ENCODE measurements at places on chromosomes 1 and 21. TPM values are rescaled to one million over a fixed set of nuclear protein-coding genes. Genes with fewer than 3 reads are reported as not detected.

FAM177B gene
- total RNA-seq = not detected

DNA sequence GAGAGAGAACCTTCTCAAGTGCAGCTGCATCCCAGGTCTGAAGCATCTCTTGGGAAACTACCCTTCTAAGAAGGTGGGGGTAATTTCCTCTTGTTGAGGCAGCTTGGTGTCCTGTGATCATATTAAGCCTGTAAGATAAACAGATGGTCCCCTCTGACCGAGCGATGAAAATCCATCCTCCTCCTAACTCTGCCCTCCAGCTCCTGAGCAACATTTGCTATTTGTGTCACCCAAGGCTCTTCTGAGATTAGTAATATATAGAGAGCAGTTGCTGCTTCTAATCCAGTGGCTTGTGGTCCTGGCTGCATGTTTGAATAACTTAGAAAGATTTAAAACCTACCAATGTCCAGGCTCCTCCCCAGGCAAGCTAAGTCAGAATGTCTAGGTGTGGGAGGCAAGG lies 123.7 kb downstream of the DISC1 start:
- no peak for DNase-seq

GRCh38 chr1:155037043-155037442 lies 3.4 kb downstream of the DCST1 start:
- no peak for DNase-seq

LRRN2 gene
- 1.6 TPM for total RNA-seq

ADAM30 gene
- 0.11 TPM for total RNA-seq

- peak; percentile 71 for DNase-seq
These were observed 27.8 kb upstream of the EPS8L3 start for GRCh38 chr1:109791495-109792043.

GRCh38 chr21:36472377-36472776 lies 7.5 kb downstream of the CLDN14 start:
- no peak for DNase-seq

KCNE2 gene
- 0.22 TPM for total RNA-seq

GRCh38 chr1:15459771-15460707 lies 3.5 kb downstream of the CELA2A start:
- no peak for DNase-seq

DNA sequence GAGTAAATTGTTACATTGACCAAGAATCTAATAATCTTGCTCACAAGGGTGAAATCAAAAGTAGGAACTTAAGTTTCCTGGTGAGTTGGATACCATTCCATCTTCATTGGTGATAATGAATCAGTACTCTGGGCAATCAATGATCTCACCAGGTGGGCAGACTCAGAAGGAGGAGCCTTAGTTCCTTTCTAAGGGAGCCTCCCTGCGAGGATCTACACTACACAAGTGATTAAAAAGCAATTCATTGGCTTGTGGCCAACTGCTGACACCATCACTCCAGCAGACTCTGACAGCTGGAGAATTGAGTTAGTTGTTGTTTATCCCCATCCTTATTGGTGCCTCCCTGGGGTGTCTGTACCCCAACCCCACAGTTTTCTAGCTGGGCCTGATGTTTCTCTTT lies 84.1 kb upstream of the VANGL1 start:
- no peak for DNase-seq

- DNase-seq = no peak
These were observed 137.2 kb downstream of the OMA1 start for GRCh38 chr1:58409336-58409735.

IL10 gene
- 0.43 TPM for total RNA-seq

- no peak for DNase-seq
These were observed 156.8 kb downstream of the ZBTB18 start for GRCh38 chr1:244207935-244208244.

S100A8 gene
- 71.3 TPM for total RNA-seq

DNA sequence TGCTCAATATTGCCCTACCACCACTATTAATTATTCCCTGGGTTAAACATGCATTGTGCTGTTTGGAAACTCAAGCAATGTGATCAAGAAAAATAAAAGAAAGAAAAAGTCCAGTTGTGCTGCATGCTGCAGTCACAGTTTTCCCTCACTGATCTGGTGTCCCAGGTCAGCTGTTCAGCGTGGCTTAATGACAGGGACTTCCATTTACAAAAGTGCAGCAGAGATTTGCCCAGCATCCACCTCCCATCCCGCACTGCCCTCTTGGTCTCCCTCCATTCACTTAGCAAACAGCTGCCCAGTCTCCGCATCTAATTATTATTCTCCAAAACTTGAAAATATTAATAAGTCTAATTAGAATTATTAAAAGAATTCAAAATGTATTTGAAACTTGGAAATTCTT lies 2.0 kb upstream of the OR2T4 start:
- DNase-seq = no peak

DNA sequence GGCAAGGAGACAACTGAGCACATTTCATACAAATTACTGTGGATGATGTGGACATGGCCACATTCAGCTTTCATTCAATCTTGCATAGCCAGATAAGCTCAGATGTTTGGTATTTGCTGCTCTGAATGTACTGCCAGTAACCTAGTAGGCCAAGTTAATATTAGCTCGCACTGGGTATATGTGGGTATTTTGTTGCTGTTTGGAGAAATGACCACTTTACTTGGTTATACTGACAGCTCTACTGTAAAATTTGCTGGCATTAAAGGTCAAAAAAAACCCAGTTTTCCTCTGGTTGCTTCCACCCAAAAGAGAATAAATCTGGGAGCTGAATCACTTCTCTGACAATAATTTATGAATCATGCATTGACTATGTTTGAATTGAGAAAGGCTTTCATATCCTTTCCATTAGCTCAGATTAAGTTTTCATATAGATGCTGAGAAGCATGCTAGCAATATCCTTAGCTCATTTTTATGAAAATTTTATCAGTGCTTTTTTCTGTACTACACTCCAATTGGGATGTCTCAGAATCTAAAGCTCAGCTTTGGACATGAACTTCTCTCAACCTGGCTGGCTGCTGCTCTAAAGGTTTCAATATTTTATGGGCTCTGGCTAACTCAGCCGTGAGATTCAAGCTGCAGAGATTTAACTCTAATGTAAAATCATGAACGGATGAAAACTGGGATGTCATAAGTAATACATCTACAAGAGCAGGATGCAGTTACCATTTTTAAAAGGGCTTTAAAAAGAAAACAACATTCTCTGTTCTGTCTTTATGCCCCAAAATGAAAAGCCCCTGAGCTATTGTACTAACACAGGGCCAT lies 330.0 kb downstream of the BARHL2 start:
- DNase-seq = no peak

DNA sequence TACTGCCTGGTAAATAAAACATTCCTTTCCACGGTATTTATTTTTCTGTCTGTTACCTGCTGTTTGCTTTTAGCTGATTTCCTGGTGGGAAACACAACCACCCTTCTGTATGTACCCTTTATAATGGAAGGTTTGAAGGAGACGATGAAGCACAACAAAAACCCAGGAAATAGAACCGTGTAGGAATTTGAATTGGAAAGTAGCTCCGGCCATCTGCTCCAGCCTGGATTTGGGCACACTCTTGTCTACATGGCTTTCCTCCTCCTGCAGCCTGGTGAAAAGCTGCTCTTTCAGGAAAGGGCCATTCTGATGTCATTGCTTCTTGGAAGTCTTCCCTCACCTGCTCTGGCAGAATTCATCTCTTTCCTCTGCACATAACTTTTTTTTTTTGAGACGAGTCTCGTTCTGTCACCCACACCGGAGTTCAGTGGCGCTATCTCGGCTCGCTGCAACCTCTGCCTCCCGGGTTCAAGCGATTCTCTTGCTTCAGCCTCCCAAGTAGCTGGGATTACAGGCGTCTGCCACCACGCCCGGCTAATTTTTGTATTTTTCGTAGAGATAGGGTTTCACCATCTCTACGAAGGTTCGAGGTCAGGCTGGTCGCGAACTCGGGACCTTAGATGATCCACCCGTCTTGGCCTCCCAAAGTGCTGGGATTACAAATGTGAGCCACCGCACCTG lies 2.7 kb downstream of the AK4 start:
- no peak for DNase-seq

DNA sequence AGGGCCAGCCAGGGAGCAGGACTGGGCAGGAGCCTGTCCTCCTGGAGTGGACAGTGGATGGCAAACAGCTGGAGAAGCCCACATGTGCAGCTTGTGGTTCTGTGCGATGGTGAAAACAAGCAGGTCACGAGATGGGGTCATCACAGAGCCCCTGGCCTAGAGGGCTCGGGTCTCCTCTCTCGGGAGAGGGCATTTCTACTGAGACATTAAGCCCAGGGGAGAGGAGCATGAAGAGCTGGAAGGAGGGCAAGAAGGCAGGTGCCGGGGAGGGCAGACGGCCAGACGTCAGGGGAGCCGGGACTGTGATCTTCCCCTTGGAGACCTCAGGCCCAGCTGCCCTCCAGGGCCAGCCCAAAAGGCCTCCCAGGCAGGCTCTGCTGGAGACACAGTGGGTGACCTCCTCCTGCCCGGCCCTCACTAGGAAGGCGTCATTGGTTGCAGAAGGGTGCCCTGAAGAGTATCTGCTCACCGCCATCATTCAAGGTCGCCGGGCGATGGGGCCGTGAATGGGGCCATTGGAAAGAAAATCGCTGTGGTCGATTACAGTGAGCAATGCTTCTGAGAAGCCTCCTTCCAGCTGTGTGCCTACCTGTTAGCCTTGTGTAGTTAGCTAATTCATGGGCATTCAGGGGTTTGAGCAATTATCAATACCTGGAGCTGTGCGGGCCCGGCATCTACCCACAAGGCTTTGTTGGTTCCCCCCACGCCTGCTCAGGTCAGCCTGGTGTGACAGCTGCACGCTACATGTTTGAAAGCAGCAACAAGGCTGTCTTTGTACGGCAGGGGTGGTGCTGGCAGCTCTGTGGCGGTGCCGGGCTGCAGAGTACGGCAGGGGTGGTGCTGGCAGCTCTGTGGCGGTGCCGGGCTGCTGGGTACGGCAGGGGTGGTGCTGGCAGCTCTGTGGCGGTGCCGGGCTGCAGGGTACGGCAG lies 72.3 kb upstream of the ACTRT2 start:
- DNase-seq = no peak
